ENCODE measurements at places on chromosomes 16 and 17.

GRCh38 chr17:58965221-58965620 lies 141.5 kb downstream of the TRIM37 start:
- DNase-seq: no peak

GRCh38 chr16:13866073-13866472 lies 53.9 kb upstream of the ERCC4 start:
- DNase-seq: peak; percentile 65

GRCh38 chr16:85078952-85079351 lies 33.3 kb downstream of the CIBAR2 start:
- no peak for DNase-seq

DNA sequence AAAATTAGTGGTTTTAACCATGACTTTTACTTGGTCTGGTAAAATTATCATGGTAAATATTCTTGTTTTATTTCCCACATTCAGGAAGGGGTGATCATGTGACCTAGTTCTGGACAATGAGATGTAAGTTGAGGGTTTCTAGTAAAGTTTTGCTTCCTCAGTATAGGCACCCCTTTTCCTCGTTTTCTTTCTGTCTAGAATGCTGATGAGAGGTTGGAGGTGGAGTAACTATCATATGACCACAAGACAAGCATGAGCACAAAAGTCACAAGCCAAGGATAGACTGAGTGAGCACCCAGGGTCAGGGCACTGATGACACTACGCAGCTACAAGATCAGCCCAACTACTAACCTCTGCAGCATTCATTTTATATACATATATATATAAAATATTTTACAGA lies 53.9 kb downstream of the MYO1D start:
- no peak for DNase-seq

- DNase-seq: no peak
These were observed 2.6 kb upstream of the KRTAP9-2 start for GRCh38 chr17:41223821-41224220.

- DNase-seq: no peak
These were observed 3.6 kb downstream of the GPRC5B start for GRCh38 chr16:19881028-19881427.

DNA sequence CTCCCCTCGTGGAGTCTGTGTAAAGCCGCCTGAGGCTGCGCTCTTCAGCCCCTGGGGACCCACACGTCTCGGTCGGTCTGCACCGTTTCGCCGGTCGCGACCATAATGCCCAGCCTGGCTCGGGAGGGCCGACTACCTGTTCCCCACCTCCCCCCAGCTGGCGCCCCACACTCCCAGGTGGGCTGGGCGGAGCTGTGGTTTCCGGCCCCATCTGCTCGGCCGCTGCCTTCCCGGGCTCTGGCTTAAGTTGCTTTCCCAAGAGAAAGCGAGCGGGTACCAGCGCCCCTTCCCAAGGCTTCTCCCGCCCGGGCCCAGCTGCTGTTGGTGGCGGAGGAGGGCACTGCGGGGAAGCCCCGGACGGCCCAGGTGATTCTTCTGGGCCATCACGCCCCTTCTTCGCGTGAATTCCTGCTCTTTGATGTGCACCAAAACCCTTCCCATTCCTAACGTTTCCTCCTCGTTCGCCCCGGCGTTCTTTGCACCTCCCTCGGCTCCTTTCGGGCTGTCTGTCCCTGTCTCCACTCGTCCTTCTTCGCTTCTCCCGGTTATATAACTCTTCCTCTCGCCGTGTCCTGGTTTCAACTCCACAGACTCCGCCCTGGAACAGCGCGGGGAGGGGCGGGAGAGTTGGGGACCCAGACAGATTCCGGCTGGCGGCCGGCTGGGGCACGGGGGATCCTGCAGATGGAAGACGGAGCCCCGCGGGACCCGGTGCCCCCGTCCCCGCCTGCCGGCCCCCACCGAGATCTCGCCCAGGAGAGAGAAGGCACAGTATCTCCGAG lies 2.0 kb downstream of the KDM6B start:
- peak; percentile 73 for DNase-seq

DNA sequence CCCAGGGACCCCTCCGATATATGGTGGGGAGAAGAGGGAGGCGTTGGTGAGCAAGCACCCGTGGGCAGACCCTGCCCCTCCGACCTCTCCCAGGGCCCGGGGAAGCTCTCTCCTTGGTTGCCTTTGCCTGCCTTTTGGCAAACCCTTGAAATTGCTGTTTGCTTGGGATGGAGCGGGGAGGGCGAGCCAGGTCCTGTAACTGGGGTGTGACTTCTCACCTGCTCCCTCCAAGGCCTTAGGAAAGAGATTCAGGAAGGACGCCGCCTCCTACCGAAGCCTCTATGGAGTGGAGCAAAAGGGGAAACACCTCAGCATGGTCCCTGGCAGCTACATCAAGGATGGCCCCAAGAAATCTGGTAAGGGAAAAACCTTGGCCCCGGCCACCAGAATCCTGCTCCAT lies 4.6 kb downstream of the C16orf78 start:
- DNase-seq: no peak

DNA sequence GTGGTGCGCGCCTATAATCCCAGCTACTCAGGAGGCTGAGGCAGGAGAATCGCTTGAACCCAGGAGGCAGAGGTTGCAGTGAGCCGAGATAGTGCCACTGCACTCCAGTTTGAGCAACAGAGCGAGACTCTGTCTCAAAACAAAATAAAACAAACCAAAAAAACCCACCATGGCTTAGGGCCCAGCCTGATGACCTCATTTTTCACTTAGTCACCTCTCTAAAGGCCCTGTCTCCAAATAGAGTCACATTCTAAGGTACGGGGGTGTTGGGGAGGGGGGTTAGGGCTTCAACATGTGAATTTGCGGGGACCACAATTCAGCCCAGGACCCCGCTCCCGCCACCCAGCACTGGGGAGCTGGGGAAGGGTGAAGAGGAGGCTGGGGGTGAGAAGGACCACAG lies 1.4 kb upstream of the STH start:
- DNase-seq: no peak

- no peak for DNase-seq
These were observed 55.2 kb downstream of the RAI1 start for GRCh38 chr17:17736205-17737183.

- no peak for DNase-seq
These were observed 27.4 kb upstream of the KDM6B start for GRCh38 chr17:7806587-7806986.

GRCh38 chr16:78871241-78871640 lies 729.3 kb downstream of the MAF start:
- no peak for DNase-seq

GRCh38 chr16:15617901-15618300 lies 25.1 kb downstream of the MARF1 start:
- no peak for DNase-seq

GRCh38 chr17:64472564-64472963 lies 23.6 kb downstream of the MILR1 start:
- no peak for DNase-seq

- peak; percentile 96 for DNase-seq
These were observed 956 bp upstream of the CHD3 start for GRCh38 chr17:7887482-7888183.

GRCh38 chr17:37742116-37742761 lies 2.6 kb downstream of the HNF1B start:
- DNase-seq: no peak

- no peak for DNase-seq
These were observed 27.2 kb upstream of the STAC2 start for GRCh38 chr17:39252788-39253460.

- DNase-seq: no peak
These were observed 103.8 kb downstream of the RAB11FIP4 start for GRCh38 chr17:31495022-31495885.

DNA sequence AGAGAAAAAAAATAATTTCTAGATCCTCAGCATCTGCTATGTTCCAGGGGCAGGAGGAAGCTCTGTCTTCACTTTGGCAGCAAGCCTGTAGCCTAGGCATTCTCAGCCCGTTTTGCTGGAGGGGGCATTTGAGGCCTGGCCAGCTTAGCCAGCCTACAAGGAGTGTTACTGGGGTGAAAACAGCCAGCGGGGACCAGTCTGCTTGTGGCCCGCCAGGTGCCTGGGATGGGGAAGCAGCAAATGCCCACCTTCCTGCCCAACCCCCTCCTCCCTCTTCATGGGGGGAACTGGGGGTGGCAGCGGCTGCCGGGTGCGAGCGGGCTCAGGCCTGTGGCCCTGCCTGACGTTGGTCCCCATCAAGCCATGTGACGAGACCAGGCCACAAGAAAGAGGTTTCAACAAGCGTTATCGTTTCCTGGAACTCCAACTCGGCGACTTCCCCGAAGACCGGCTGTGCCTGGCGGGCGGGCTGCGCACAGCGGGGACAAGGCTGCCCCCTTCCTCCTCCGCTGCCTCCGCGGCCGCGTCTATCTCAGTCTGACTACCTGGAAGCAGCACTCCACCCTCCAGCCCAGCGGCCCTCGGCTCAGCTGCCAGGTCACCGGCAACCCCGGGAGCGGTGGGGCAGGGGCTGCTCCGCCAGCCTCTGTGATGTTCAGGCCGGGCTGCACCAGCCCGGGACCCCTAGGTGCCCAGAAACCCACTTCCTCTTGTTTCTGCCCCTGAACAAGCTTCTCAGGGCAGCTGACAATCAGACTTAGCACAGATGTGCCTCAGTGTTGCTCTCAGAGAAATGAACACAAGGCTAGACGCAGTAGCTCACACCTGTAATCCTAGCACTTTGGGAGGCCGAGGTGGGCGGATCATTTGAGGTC lies 22.9 kb downstream of the SOCS1 start:
- peak; percentile 84 for DNase-seq

GRCh38 chr17:76797241-76797840 lies 59.4 kb downstream of the MFSD11 start:
- DNase-seq: no peak

- no peak for DNase-seq
These were observed 173.0 kb upstream of the GOT2 start for GRCh38 chr16:58906981-58907715.

GRCh38 chr16:75304521-75305363 lies 53.3 kb upstream of the BCAR1 start:
- peak; percentile 76 for DNase-seq

DNA sequence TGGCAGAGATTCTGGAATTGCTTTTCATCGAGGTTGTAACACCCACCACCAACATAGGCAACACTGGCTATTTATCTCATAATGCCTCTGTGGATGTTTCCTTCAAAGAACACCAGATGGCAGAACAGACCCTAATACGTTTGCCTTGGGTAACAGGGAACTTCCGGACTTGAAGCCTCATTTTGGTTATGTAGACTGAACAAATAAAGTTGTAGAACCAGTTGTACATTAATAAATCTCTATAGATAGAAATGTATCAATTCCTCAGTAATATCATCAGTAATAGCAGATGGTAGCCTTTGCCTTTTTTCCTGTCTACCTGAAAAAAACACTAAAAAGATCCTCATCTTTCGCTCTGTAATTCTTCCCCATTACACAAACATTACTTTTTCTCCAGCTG lies 25.9 kb upstream of the APOH start:
- DNase-seq: no peak

- DNase-seq: no peak
These were observed 17.6 kb downstream of the CLUAP1 start for GRCh38 chr16:3518292-3518985.

- no peak for DNase-seq
These were observed 164.0 kb downstream of the PHKB start for GRCh38 chr16:47625115-47625567.

GRCh38 chr16:11738742-11739544 lies 3.7 kb downstream of the TXNDC11 start:
- no peak for DNase-seq

DNA sequence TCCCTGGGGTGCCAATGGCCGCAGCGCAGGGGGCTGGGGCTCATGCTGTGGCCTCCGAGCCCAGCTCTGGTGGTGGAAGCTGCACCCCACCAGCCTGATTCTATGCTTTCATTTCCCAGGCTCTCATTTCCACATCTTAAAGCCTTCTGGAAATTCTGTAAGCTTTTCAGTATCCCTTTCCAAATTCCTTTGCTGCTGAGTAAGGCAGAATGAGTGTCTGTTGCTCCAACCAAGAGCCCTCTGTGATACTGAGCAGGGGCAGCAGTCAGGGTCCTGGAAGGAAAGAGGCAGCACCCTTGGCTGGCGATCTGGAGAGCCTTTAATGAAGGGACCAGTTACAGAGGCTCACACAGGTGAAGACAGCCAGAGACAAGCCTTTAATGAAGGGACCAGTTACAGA lies 79.5 kb upstream of the FOXF1 start:
- no peak for DNase-seq

DNA sequence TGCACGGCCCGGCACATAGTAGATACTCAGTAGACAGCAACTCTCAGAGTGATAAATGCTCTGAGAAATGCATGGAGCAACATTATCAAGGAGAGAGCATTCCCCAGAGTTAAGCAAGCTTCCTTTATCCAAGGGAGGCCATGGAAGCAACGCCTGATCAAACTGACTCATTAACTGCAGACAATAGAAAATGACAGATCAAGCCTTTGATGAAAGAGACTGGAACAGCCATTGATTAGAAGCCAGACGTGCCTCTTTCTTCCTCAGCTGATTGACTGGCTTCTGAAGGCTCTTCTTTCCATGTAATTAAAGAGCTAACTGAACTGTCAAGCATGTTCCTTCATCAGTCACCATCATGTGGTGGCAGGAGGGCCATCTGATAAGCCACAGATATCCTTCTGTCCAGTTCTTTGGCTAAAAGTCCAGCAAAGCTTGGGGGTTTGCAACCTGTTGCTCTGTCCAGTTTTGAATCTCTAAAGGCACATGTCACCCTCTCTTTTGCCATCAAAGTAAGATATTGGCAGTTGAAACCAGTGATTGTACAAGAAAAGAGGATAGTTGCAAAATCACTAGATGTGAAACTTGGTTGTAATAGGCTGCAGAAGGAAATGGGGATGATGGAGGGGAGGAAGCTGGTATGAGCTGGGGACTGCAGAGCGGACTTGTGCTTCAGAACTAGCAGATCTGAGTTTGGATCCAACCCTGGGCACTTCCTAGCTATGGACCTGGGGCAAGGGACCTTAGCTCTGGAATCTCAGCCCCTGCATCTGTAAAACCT lies 188.0 kb downstream of the HAPSTR1 start:
- DNase-seq: no peak

DNA sequence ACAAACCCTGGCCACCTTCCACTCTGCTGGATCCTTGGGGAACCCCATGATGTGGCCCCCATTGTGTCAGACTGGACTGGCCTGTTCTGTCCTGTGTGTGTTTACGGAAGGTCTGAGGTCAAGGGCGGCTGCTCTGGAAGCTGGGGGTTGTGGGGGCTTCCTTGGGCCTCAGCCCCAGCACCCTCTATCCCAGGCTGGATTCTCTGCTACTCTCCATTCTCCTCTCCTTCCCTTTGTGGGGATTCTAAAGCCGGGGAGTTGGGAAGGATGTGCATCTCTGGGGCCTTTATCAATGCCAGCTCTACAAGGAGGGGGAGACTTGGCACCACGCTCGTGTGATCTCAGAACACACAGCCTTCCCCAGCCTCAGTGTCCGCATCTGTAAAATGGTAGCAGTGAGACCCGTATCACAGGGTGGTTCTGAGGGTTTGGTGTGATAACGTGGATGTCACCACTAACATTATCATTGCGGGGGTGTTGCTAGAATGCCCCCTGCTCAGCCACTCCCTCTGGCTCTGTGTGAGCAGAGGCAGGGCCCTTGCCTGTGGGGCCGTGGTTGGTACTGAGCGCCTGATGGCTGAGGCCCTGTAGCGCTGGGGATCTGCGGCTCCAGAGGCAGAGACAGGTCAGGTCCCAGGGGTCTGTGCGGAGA lies 18.1 kb downstream of the ADGRG1 start:
- no peak for DNase-seq

Measured in aorta (tissue), 5 donors.